ENCODE measurements at places on chromosomes 7 and 10. TPM values are rescaled to one million over a fixed set of nuclear protein-coding genes. Genes with fewer than 3 reads are reported as not detected.

The TUBB8 gene
- not detected for total RNA-seq

The GIMAP1 gene
- total RNA-seq: 119 TPM

The ZPBP gene
- total RNA-seq: not detected

The CALHM1 gene
- total RNA-seq: not detected

The ABCC2 gene
- total RNA-seq: 6.8 TPM

The C7orf33 gene
- not detected for total RNA-seq

The MALRD1 gene
- total RNA-seq: 0.30 TPM

The TRIM74 gene
- 9.1 TPM for total RNA-seq

The TLL2 gene
- 0.13 TPM for total RNA-seq

The HTRA1 gene
- not detected for total RNA-seq

The ODAD2 gene
- total RNA-seq: not detected

DNA sequence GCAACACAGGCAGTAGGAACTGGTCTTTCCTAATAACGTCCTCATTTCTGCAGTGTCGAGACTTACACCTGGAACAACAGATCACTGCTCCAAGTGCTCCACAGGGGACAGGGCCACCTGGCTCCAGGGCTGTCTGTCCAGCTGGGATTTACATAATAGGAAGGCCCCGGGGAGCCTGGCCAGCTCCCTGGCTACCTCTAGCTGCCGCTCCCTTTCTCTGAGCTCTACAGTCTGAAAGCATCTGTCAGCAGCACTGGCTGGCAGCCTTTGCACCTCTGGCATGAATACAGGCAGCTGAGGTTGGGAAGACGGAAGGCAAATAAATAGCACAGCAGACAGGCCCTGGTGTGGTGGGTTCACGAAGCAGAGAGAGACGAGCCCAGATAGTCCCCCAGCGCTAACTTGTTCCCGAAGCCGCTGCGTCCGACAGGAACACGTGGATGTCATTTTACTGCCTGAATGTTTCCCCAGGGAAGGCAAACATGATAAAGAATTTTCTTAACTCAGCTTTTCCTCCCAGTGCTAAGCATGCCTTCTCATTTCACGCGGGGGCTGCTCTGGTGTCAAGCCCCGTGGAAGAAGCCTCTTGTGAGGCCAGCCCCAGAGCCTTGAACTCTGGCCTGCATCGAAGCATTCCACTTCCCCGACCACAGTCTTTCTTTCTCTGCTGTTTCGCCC is 105.4 kb downstream of the ITIH5 start:
- no peak for DNase-seq

- DNase-seq: no peak
Measured at GRCh38 chr7:152847386-152847908, 87.9 kb downstream of the ACTR3B start.

GRCh38 chr10:6680735-6681134 is 100.7 kb upstream of the PRKCQ start:
- DNase-seq: no peak

GRCh38 chr10:123720536-123720935 is 54.4 kb downstream of the GPR26 start:
- no peak for DNase-seq

DNA sequence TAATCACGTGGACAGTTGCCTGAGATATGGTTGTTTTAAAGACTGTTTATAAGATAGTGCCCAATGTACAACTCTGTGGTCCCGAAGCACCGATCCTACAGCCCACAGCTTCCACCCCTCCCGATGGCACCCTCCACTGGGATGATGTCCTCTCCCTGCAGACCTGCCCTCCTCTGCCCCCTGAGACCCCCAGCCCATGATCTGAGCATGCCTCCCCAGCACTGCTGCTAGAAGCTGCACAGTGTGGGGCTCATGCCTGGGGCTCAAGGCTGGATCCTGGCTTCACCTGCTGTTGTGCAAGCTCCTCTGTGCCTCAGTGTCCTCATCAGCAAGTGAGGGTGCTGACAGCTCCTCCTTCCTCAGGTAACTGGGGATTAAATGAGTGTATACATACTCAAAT is 254.7 kb upstream of the MKI67 start:
- no peak for DNase-seq

DNA sequence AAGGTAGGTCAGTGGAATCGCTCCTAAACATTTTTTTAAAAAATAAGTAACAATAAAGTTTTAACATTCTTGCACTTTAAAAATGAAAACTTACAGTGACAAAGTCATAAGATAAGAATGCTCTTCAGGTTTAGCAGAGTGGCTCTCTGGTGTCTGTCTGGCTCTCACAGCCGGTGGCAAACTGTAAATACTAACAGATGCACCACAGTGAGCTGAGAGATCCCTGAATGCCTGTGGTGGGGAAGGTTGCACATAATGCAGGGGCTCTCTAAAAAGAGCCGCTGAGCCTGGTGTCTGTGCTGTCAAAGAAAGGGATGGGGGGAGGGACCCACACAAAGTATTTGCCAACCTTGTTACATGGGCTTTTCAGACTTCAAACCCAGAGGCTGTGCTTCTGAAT is 498.3 kb downstream of the CCSER2 start:
- no peak for DNase-seq

- DNase-seq: no peak
Measured at GRCh38 chr7:74254858-74255379, 720 bp upstream of the RFC2 start.

- no peak for DNase-seq
Measured at GRCh38 chr7:142434666-142435167, 176.9 kb upstream of the PRSS58 start.

- no peak for DNase-seq
Measured at GRCh38 chr10:89566992-89567391, 31.6 kb upstream of the SLC16A12 start.

- DNase-seq: no peak
Measured at GRCh38 chr7:141838581-141838980, 2.7 kb downstream of the PRSS37 start.

GRCh38 chr7:158973941-158974785 is 117.8 kb downstream of the DYNC2I1 start:
- no peak for DNase-seq

GRCh38 chr7:66886152-66886551 is 34.9 kb upstream of the TMEM248 start:
- DNase-seq: no peak

DNA sequence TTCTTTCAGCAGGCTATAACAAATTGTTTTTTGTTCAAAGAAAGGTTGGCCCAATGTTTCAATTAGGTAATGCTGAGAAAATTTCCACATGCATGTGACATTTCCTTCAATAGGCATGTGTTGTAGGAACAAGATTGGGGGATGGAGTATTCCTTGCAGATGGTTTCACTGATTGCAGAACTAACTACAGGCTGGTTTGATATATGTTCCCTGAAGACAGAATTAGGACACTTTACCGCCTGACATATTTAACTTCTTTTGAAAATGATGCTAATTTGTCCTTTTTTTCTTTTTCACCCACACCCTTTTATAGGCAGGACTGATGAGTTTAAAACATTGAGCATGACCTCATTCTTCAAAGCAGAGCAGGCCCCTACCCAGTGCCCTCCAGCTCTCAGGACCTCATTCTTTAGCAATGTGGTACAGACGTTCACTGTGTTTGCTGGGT is 163.3 kb downstream of the CPED1 start:
- no peak for DNase-seq

- no peak for DNase-seq
Measured at GRCh38 chr10:102832248-102832647, 5.0 kb downstream of the CYP17A1 start.

GRCh38 chr7:46603780-46604179 is 682.7 kb upstream of the IGFBP3 start:
- no peak for DNase-seq

GRCh38 chr10:10910634-10911033 is 107.0 kb upstream of the CELF2 start:
- no peak for DNase-seq

- no peak for DNase-seq
Measured at GRCh38 chr10:58438986-58439385, 53.8 kb downstream of the TFAM start.

DNA sequence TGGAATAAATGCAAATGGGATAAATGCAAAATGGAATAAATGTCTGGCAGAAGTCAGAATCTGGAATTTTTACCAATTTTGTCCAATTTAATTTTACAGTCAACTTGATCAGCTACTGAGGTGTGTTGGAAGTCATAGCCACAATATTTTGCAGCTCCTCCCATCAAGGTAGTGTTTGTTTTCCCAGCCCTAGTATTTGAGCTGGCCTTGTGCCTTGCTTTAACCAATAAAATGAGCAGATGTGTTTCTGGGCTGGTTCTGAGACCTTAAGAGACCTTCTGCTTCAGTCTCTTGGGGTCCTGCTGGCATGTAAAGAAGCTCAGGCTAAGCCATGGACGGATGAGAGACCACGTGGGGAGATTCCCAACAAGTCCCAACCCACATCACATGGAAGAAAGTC is 42.7 kb upstream of the RSBN1L start:
- DNase-seq: no peak

All from naive thymus-derived CD8-positive, alpha-beta T cell (primary cell).